Left kidney (tissue), 8 donors: ENCODE measurements at places on chromosomes 4 and X.
A peak's percentile ranks its signal among the peaks of the same experiment; 100 is the strongest.

- no peak for DNase-seq
These were observed 76.5 kb upstream of the SMARCAD1 start for GRCh38 chr4:94131212-94131611.

- DNase-seq: no peak
These were observed 172.5 kb upstream of the ANXA3 start for GRCh38 chr4:78379040-78379439.

GRCh38 chr4:129326571-129327460 is 230.9 kb downstream of the C4orf33 start:
- no peak for DNase-seq

DNA sequence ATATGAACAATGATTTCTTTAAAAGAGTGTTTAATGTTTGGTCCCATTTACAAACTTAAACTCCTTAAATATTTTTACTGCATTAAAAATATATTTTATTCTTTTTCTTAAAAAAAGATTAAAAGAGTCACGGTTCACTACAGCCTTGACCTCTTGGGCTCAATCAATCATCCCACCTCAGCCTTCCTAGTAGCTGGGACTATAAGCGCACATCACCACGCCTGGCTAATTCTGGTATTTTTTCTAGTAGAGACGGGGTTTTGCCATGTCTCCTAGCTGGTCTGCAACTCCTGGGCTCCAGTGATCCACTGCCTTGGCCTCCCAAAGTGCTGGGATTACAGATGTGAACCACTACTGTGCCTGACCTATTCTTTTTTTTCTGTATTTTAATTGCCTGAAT is 104.7 kb upstream of the TLR2 start:
- peak; percentile 18 for DNase-seq

- DNase-seq: peak; percentile 5
These were observed 1.3 kb downstream of the TCEAL8 start for GRCh38 chrX:103253608-103254007.

DNA sequence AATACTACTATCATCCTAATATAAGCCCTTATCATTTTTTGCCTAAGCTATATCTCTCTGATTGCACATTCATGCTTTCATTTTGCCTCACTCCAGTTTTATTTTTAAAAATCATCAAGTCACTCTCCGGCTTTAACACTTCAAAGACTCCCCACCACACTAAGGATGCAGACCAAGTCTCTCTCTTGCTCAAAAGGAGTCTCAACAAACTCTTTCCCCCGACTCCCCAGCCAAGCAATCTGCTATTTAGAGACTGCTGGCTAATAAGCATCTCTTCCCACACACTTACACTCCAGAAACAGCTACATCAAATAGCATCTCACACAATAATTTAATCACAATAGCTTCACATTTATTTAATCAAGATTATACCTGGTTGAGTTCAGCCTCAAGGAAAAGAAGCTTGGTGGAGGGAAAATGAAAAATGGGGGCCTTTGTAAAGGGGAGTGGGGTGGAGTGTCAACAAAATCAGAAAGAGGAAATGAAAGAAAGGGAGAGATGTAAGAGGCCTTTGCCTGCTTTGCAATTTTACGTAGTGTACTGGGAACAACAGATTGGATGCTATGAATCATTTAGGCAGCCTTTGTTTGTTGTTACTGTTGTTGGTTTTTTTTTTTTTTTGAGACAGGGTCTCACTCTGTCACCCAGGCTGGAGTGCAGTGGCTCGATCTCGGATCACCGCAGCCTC is 104.1 kb upstream of the MCF2 start:
- DNase-seq: no peak

DNA sequence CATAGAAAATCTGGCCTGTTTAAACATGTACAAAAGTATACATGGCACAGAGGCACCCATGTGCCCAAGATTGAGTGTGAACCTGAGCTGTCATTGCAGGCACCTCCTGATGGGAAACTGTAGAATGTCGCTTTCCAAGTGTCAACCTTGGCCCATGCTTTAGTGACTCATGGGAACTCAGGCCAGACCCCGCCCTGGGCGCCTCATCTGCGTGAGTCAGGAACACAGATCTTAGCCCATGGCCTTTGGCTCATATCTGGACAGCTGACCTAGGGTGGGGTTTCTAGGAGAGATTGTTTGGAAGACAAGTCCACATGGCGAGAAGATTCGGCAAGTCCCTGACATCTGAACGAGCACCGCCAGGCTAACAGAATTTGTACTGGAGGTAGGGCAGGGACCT is 50.0 kb downstream of the CYTL1 start:
- DNase-seq: no peak

GRCh38 chrX:118423558-118423957 is 72.1 kb upstream of the DOCK11 start:
- DNase-seq: no peak

GRCh38 chrX:1249101-1249887 is 19.3 kb upstream of the CSF2RA start:
- DNase-seq: no peak

DNA sequence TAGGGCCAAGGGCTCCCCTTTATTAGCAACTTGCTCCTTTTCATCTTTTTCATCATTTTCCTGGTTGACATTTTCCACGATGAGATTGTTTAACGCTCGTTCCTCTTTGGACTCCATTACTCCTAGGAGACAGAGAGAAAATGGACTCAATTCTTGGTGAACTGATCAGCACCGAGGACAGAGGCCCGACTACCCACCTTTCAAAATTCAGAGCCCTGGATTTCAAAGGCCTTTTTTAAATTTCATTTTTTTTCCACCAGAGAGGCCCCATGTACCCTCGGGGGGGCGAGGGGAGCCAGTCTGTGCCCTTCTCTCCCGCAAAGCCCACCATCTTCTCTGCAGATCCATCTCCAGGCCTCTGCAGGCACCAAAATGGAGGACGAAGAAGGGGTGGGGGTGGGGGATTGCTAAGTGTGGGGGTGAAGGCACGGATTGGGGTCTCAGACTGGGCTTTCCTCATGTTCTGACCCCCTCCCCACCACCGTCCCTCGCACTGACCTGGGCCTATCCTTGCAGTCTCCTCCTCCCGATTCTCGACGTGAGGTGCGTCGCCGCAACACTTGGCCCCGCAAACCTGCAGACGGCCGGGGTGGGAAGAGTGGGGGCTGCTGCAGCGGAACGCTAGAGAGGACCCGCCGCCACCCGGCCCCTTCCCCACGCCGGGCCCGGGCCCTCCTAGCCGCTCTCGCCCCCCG is 783 bp downstream of the BEX2 start:
- no peak for DNase-seq

GRCh38 chr4:31045724-31046318 is 325.7 kb downstream of the PCDH7 start:
- peak; percentile 4 for DNase-seq

DNA sequence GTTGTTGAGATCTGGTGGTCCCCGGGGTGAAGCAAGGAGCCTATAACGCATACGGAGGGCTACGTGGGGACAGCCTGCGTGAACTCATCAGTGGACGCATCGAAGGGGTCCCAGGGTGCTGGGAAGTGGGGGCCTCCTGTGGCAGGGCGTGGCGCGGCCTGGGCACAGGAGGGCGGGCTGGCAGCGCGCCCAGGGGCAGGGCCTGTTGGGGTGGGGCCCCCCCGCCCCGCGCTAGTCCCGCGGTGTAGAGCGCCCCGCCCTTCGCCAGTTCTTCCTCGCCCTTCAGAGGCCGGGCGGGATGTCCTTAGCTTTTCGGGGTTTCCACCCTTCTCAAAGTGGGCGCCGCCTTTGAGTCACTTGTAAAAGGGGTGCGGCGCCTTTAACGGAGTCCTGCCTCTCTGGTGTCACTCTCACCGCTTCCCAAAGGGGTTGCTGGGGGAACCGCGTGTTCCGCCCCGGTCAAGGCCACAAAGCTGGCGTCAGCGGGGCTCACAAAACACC is 632 bp downstream of the PLP2 start:
- no peak for DNase-seq

- no peak for DNase-seq
These were observed 16.7 kb downstream of the CLRN2 start for GRCh38 chr4:17531538-17532285.

DNA sequence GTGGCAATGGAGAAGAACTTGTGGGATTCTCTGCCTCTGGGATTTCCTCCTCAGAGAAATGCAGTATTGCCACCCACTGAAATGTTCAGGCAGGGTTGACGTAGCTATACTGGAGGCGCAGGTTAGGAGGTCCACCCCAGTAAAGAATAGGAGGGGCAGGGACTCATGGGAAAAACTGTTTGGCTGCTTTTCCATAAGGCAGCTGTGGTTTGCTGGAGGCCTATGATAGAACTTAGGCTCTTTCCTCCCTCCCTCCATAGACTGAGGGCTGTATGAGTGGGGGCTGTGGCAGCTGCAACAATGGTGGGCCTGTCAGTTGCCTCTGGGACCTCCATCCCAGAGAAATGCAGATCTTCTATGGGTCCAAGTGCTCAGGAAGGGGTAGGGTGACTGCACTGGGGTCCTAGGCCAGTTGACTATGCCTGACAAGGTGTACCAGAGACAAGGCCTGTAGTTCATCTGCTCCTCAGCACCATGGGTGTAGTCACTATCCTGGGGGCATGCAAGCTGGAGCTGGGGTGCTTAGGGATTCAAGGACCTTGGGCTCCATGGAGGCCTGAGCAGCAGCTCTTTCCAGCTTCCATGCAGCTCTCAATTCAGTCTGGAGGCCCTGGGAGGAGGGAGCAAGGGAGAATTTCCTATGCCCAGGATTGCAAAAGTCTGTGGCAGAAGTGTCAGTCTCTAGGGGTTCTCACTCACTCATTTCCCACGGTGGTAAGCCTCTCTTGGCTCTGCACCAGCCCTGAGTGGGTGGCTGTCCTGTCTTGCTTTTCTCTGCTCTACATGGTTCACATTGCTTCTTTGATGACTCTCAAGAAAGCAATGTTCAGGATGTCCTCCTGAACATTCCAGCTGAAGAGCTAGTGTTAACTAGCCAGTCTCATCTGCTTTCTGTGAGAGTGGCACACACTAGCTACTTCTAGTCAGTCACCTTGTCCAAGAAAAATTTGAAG is 353.0 kb downstream of the IDS start:
- no peak for DNase-seq

GRCh38 chr4:32349026-32349425 is 1628.9 kb downstream of the PCDH7 start:
- DNase-seq: no peak

DNA sequence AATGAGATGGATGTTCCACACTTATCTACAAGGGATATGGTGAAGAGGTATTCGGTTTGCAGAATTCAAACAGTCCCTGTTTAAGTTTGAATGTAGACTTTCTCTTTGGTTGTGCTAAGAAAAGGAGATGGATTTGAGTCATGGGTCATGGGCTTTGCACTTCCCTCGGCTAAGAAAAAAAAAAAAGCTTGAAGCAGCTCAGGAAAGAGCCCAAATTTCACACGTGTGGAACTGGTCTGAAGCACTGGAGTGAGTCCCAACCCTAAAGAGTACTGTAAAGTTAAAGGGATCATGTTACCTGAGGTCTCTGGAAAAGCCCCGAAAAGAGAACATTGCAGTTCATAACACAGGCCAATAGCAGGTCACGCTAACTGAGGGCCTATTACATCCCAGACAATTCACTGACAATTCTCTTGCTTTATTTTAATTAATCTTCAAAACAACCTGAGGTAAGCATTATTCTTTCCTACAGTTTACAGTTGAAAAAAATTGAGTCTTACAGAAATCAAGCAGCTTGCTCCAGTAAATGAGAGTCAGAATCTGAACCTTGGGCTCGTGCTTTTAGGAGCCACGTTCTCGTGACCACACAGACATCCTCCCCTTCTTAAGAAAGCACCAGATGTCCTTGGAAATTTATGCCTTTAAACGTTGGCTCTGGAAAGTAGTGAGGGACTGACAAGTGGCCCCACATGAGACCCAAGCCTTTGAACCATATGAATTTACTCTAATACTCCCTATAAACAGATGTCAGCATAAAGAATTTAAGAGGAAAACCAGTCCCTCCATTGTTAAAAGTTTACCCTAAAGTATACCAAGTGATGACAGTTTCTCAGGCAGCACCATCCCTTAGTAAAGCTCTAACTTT is 89.3 kb downstream of the MAD2L1 start:
- DNase-seq: no peak

DNA sequence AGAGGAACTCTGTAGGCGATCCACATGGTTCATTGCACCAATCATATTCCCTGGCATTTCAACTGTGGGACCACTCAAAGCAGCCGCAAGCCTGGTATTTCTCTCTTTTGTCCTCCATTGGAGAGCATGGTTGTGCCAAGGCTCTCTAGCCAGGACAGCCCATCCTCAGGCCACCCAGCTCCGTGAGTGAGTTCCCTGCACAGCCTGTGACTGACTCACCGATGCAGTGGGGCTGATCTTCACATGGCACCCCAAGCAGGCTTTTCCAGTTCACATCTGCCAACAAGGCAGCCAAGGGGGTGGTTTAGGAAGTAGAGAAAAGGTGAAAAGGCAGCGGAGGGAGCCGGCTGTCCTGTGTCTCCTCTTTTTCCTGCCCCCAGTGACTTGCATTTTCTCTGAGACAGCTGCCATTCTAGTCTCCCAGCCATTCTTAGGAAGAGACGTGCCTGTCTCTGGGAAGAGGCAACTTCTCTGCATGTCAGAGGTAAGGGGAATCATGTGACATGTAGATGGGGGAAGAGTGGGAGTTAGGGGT is 69.2 kb downstream of the MID1IP1 start:
- DNase-seq: no peak

DNA sequence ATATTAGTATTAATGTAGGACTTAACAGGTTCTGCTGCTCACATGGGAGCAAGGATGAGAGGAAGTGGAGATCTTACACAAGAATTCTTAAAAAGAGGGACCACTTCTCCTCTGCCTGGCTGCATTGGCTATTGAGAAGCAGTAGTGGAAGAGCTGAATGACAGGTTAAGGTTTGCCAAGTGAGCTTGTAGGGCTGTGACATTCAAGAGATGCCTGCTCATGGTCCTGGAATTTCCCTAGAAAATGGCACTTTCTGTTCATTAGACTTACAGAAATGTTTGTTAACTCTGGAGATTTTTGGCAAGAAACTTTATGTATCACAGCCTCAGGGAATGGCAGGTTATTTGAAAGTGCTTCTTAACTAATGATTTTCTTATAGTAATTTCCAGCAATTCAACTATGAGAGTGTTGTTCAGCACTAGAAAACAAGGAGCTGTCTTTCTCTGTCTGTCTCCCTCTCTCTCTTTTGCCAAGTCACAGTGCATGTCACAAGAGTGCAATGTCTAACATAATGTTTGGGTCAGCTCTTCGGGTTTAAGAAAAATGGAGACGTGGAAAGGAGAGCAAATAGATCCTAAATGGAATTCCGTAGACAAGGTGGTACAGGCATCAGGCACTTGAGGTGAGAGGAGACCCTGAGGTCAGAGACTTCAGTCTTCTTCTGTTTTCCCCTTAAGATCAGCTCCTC is 8.3 kb upstream of the NAP1L5 start:
- DNase-seq: no peak

- no peak for DNase-seq
These were observed 131.4 kb upstream of the ATP6AP2 start for GRCh38 chrX:40449396-40449795.

DNA sequence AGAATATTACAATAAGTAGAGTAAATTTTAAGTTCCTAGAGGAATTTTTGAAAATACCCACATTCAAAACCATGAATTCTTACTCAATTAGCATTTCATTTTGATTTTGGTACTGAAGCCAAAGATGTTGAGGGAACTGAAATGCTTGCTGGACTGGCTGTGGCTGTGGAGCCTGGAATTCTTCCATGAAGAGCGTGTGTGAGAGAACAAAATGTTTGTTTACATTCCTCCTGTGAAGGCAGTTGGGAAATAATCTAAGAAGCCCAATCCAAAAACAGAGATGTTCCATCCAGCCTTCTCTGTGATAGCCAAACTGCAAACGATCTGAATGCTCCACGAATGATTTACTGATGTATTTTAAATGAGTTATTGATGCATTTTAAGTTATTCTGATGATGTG is 3.8 kb upstream of the ADH1B start:
- DNase-seq: peak; percentile 20

GRCh38 chrX:118355225-118355920 is 9.5 kb downstream of the WDR44 start:
- no peak for DNase-seq

- no peak for DNase-seq
These were observed 465.1 kb upstream of the FAT1 start for GRCh38 chr4:187188741-187189140.
